ENCODE measurements at places on chromosomes 5 and 9.

DNA sequence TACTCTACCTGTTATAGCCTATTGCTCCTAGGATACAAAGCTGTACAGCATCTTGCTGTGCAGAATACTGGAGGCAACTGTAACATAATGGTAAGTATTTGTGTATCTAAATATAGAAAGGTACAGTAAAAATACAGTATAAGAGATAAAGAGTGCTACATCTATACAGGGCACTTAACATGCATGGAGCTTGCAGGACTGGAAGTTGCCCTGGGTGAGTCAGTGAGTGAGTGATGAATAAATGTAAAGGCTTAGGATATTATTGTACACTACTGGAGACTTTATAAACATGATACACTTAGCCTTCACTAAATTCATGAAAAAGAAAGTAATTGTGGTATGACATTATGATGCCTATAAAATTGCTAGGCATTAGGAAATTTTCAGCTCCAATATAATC lies 65.5 kb upstream of the OSMR start:
- DNase-seq = no peak

GRCh38 chr5:112594095-112594850 lies 143.4 kb upstream of the APC start:
- DNase-seq = no peak

DNA sequence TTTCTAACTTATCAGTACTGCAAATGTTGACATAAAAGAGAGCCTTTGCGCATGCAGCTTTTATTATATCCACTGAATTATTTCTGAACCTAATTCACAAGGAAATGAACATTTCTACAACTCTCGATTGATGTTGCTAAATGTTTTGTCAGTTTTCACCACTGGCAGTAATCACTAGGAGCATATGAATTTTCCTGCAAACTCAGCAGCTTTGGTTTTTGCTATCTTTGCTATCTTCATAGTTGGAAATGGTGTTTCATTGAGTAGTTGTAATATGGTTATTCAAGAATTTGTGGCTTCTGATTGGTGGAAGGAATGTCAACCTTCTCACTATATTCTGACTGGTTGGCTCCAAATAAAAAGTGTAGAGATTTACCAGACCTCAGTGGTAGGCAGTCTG lies 8.9 kb upstream of the SHC3 start:
- no peak for DNase-seq

DNA sequence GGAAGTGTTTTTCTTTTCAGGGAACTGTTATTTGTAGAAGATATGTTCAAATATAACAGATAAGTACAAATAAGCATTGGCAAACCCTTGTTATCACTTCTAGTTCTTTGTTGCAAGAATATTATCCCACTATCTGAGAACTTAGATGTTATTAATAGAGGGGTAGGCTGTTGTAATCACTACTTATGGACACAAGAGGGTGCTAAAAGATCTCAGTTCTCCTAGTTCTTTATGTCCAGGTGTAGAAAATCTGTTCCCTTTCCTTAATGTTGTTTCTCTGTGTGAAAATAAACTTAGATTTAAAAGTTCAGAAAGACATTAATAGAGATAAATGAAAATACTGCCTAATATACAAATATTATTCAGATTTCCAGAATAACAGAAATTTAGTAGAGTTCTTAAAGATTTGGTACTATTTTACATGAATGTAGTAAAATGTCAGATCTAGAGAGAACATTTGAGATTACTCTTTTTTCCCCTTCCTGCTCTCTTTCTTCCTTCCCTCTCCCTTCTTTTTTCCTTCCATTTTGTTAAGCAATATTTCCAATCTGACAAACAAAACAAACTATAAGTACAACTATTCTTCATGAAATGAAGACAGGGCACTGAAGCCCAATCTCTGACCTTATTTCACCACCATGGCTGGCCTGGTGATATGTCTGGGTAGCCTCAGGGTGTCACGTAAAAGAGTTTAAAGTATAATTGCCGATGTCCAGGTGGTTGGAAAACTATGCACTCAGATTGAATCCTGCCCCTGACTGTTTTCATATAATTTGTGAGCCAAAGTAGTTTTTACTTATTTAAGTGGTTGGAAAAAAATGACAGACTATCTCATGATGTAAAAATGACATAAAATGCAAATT lies 43.6 kb upstream of the C5orf46 start:
- DNase-seq = no peak

DNA sequence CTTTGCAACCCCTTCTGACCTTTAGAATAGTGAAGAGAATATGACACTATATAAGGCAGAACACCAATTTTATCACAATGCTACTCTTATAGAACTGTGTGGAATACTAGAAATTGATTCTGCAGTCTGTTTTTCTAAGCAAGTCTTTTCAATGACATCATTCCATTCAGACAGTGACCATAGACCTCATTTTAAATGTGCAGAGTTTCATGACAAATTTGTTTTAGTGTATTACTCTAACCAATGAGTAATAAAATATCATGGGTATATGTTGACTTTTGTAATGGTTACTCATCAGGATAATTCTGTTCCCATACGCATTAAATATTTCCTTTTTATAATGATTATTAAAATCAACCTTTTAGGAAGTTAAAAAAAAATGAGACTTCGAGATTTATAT lies 219.9 kb downstream of the COX7C start:
- DNase-seq = no peak

- DNase-seq = no peak
Observed at GRCh38 chr5:91794455-91794854, 411.3 kb upstream of the ARRDC3 start.

GRCh38 chr5:172002840-172003512 lies 3.5 kb downstream of the FBXW11 start:
- DNase-seq = no peak

- DNase-seq = no peak
Observed at GRCh38 chr5:128559300-128560297, 21.6 kb upstream of the FBN2 start.

GRCh38 chr5:118597543-118597942 lies 390.8 kb downstream of the DTWD2 start:
- no peak for DNase-seq

DNA sequence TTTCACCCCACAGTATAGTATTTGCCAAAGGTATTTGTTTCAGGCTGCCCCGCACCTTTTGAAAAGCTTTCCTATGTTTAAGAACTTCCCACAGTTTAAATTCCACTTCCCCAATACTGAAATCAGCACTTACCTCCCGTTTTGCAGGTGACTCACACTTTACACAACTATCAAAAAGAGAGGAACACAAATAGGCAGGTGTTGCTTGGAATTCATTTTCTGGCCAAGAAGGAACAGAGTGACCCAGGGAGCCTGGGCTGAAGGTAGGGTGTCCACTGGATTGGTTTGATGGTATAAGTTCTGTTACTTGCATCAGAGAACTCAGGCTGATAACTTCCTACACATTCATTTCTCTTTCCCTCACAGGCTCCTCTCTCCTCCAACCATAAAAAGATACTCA lies 60.1 kb upstream of the SLC30A5 start:
- DNase-seq = no peak

DNA sequence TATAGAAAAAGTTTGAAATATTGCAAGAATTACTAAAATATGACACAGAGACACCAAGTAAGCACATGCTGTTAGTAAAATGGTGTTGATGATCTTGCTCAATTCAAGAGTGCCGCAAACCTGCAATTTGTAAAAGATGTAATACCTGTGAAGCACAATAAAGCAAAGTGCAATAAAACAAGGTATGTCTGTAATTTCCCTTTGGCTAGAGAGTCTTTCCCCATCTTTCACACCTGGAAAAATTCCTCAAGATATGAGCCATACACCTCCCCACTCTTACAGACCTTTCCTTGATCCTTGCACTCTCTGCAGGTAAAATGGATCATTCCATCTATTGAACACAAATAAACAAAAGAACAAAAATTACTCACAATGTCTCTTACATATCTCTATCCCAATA lies 597.8 kb downstream of the EFNA5 start:
- no peak for DNase-seq

DNA sequence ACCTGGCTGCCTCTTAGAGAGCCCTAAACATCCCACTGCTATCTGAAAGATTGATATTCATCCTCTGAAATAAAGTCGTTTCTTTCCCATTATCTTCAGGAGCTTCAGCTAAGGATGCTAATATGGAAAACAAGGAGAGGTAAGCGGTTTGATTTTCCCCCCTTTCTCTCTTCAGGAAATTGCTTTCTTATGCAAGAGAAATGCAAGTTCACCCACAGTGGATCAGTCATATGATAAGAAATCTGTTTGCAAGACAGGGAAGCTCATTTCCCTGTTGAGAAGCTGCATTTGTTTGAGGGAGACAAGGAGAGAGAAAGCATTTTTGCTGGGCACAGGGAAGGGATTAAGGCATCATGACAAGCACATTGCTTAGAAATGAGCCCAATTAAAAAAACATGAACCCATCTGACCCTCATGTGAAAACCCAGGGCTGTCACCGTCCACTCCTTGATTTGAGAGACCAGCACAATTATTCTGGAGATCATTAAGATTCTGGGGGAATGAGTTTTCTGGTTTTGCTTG lies 53.7 kb upstream of the BOD1 start:
- DNase-seq = no peak

DNA sequence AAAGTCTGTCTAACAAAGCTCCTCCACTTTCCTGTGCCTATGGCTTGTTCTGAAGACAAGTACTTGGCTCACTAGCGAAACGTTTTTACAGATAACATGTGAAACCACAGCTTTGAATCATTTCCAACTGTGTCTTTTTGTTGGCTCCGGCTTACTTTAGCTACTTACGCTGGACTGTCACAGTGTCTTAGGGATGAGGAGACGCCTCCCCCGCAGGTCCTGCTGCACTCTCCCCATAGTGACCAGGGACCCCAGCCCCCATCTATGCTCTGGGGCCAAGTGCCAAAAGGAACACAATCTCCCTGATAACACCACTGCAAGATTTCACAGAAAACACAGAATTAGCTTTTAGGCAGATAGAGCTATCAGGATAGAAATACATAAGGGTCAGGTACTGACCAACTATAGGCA lies 219.1 kb downstream of the ADAMTS6 start:
- no peak for DNase-seq

DNA sequence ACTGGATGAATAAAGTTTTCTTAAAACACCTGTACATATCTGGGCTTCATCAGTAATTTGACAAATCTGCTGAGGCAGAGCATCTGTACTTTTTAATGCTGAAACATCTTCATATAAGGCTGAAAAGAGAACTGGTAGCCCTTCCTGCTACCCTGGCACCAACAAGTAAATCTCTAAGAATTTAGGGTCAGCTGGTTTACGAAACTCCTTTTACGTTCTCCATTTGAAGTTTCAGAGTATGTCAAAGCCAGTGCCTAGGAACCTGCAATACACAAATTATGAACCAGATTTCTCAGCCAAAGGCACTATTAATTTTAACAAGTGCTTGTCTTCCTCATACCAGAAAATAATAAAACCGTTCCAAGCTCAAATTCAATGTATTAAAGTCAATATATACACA lies 3.8 kb downstream of the ZFAND5 start:
- DNase-seq = no peak

- no peak for DNase-seq
Observed at GRCh38 chr9:136621734-136622093, 41.0 kb upstream of the EGFL7 start.

- no peak for DNase-seq
Observed at GRCh38 chr9:69683927-69684326, 11.8 kb upstream of the APBA1 start.

DNA sequence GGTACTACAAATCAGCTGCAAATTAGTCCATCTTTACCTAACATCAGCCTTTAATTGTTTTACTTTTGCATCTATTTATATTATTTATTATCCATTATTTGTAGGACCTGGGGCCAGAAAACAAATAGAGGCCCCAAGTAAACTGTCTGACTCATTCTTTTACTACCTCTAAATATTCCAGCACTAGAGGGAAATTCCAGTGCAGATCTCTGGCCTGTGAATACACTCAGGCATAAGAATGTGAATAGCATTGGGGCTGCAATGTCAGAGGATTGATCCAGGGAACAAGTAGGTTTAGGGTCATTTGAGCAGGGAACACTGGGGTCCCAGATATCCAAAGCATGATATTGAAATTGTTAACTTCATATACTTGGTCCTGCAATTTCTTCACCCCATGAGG lies 176.6 kb upstream of the TYRP1 start:
- no peak for DNase-seq

- DNase-seq = no peak
Observed at GRCh38 chr5:39580702-39581453, 156.1 kb upstream of the DAB2 start.

DNA sequence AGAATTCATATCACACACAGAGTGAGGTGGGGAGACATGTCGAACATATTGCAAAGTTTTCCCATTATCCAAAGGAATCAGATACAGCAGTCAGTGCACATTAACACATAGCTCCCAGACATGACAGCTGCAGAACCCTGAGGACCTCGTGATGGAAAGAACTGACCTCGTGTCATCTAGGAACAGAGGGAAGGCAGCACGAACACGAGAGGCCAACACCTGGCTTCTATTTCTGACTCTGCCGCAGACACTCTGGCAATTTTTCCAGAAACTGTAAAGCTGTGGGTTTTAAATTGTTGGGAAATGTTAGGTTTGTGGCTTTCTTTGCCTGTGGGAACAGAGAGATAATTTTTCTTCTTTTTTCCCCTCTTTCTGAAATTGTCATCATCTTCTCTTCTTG lies 315.0 kb upstream of the PIK3R1 start:
- no peak for DNase-seq

DNA sequence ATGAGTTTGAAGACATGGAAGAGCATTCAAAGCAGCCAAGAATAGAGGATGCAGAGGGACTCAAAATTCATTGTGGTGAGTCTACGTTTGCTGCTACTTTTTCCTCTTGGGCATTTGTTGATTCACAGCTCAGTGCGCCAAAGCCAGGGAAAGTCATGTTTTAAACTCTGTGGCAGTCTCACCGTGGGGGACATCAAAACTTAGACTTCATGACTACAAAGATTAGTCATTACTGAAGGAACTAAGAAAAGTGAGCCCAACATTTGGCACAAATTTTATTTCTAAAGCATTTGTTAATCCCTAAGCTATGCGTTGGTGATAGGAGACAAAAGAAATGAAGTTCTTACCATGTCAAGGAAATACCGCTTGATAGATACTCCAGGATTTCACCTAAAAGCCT lies 73.7 kb upstream of the MTAP start:
- DNase-seq = no peak

GRCh38 chr5:37838933-37839341 lies 904 bp downstream of the GDNF start:
- no peak for DNase-seq

- no peak for DNase-seq
Observed at GRCh38 chr9:105901514-105902109, 207.3 kb downstream of the TMEM38B start.
